ENCODE measurements at places on chromosomes 13 and 19.

- H3K27ac ChIP-seq = no peak overlapping the region
- H3K36me3 ChIP-seq = peaks cover 28% of the 10 kb centered on the region
- DNase-seq = no peak
- no peaks in the 10 kb centered on the region for H3K27me3 ChIP-seq
- H3K4me1 ChIP-seq = no peaks in the 10 kb centered on the region
Observed at GRCh38 chr19:2933490-2933910, 11.3 kb downstream of the ZNF77 start.

- H3K36me3 ChIP-seq = no peaks in the 10 kb centered on the region
- peaks cover 5% of the 10 kb centered on the region for H3K4me1 ChIP-seq
- H3K4me3 ChIP-seq = no peak overlapping the region
- H3K27ac ChIP-seq = no peak overlapping the region
- no peaks in the 10 kb centered on the region for H3K27me3 ChIP-seq
- no peak for DNase-seq
Observed at GRCh38 chr13:29936956-29937355, 86.5 kb upstream of the UBL3 start.

- no peak for DNase-seq
Observed at GRCh38 chr19:54316746-54317107, 3.8 kb upstream of the LILRA5 start.

DNA sequence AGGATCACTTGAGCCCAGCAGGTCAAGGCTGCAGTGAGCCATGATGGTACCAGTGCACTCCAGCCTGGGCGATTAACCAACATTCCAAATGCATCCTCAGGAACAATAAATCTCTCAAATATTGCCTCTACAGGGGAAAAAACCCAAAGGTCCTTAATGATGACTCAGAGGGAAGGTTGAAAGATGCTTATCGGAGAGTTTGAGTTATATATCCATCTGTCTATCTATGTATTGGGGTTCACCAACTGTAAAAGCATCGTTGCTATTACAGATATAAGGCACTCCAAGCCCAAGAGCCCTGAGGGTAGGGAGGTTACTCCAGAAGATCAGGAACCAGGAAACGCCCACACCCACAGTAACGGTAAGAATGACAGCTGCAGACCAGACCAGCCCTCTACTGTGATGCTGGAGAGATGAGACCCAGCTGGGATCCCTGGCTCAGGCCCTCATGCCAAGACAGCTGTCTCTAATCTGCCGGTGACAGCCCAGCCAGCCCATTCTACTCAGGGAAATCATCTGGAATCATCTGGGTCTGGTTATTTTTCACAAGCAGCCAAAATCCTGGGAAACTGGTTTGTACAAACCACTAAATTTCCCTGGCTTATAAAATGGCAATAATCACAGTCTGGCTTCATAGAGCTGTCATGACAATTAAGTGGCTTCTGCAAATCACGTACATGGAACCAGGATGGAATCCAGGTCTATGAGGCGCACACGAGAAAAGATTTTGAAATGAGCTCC, 23.8 kb downstream of the TEX101 start:
- peak overlapping the region; percentile 83 for H3K27ac ChIP-seq
- peaks cover 6% of the 10 kb centered on the region for H3K4me1 ChIP-seq
- no peaks in the 10 kb centered on the region for H3K36me3 ChIP-seq
- no peaks in the 10 kb centered on the region for H3K27me3 ChIP-seq
- DNase-seq = no peak
- no peak overlapping the region for H3K4me3 ChIP-seq

DNA sequence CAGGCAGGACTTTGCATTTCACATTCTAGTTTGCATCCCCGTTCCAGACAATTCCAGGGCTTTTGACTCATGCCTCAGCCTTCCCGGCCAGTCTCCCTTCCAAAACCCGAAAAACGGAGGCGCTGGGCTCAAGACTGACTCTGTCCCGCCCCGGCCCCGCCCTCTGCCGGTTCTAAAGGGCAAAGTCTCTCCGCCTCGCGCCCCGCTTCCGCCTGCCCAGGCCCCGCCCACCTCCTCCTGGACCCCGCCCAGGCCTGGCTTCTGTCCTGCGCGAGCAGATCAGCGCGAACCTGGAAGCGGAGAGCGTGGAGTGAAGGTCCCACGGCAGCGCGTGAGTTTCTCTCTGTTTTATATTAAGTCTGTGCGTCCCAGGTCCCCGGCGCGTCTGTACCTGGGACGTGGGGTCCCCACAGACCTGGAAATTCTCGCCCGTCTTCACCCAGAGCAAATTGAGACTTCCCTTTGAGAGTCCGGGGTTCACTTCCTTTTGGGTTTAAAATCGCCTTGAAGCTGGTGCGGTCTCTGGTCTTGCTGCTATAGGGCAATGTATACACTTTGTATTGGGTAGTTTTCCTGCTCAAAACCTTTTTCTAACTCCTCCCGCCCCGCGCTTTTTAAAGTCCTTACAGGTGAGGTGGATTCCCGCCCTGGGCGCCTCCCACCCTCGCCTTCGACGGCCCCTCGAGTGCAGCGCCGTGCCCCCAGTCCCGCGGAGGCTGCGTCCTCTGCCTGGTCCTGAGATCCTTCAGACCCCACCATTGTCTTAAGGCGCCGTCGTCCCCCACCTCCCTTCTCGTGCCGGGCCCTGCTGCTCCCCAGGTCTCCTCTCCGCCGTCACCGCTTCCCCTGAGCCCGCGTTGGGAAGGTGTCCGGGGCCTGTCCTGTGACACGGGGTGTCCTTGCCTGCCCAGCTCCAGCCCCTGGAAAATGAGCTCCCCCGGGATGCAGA, 31.2 kb downstream of the ZNF701 start:
- peaks cover 12% of the 10 kb centered on the region for H3K4me1 ChIP-seq
- H3K36me3 ChIP-seq = no peaks in the 10 kb centered on the region
- H3K27me3 ChIP-seq = no peaks in the 10 kb centered on the region
- peak overlapping the region; percentile 64 for H3K4me3 ChIP-seq
- H3K27ac ChIP-seq = peak overlapping the region; percentile 88

- no peak overlapping the region for H3K4me3 ChIP-seq
- H3K36me3 ChIP-seq = no peaks in the 10 kb centered on the region
- no peaks in the 10 kb centered on the region for H3K4me1 ChIP-seq
- DNase-seq = no peak
- H3K27ac ChIP-seq = no peak overlapping the region
Observed at GRCh38 chr13:44350775-44351504, 22.7 kb upstream of the SERP2 start.

DNA sequence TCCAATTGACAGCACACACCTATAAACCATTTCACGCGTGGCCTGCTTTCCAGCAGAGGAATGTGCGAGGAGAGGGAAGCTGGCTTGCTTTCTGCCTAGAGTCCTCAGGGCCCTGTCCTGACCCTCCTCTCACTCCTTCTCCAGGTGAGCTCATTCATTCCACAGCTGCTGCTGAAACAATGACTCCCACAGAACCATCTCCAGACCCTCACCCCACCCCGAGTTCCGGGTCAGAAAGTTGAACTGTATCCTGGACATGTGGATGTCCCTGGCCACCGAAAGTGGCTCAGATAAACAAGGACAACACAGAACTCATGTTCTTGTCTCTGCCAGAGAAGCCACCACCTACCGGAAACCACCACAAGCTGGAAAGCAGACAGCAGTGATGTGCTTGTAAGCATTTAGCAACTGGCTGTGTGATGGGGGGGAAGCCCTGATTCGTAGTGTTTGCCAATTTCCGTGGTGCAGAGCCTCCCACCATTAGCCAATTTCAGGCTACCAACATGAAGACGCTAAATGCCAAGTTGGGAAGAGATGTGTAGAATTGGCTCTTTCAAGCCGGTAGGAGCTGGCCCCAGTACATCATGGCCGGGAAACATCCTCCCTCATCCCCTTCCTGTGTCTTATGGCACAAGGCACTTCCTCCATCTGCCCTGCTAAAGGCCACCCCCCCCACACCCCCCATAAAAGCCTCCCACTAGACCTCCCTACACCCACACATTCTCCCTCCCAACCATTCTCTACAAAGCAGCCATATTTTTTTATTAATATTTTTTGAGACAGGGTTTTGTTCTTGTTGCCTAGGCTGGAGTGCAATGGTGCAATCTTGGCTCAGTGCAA, 5.0 kb downstream of the SYCE2 start:
- peaks cover 37% of the 10 kb centered on the region for H3K4me1 ChIP-seq
- no peaks in the 10 kb centered on the region for H3K36me3 ChIP-seq
- DNase-seq = no peak

DNA sequence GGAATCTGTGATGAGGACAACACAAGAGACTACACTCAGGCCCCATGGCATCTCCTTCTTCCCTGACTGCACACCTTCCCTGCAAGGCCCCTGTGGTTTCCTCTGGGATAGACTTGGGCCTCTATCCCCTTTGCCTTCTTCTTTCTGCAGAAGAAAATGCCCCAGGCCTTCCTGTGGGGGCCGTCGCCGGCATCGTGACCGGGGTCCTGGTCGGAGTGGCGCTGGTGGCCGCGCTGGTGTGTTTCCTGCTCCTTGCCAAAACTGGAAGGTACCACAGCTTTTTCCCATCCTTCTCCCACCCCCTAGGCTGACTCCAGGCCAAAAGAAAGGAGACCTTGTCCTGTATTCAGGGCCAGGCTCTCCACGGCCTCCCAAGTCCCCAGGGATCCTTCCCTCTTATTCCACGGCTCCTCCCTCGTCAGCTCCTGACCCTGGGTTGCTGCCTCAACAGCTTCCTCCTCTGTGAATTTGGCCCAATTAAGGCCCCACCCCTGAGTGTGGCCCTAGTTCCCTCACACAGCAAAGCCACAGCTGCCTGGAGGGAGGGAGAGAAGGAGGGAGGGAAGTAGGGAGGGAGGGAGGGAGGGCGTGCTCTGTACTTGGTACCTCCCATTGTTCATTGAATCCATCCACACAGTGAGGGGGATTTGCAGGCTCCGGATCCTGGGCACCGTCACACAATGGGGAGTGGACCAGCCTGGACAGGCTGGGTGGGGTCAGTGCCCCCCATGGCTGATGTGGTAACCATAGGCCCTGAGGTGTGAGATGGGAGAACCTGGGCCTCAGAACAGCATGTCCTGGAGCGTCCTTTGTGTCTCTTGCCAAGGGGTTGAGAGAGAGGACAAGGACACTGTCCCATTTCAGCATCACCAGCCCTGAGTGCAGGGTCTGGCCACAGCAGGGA, 12.5 kb downstream of the CEACAM3 start:
- no peak overlapping the region for H3K27ac ChIP-seq
- DNase-seq = no peak
- H3K4me3 ChIP-seq = no peak overlapping the region

DNA sequence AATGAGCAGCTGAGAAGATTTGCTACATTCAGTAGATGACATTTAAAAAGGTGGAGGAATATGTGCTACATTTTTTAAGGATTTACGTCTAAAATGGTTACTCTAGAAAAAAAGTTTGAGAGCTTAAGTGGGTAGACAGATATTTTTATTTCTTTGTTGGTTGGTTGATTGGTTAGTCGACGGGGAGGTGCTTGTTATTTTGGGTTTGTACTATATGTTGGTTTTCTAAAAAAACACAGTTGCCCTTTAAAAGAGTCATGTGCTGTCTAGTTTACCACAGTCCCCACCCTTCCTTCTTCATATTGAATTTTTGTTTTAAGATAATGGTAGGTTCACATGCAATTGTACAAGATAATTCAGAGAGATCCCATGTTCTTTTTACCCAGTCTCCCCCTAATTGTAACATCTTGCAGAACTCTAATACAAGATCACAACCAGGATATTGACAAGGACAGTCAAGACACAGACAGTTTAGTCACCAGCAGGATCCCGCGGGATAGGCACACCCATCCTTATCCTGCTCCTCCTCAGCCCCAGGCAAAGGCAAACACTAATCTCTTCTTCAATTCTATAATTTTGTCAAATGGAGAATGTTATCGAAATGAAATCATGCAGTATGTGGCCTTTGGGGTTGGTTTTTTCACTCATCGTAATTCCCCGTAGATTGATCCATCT, 171.4 kb downstream of the FOXO1 start:
- no peaks in the 10 kb centered on the region for H3K27me3 ChIP-seq
- H3K27ac ChIP-seq = no peak overlapping the region
- DNase-seq = no peak
- no peak overlapping the region for H3K4me3 ChIP-seq
- no peaks in the 10 kb centered on the region for H3K36me3 ChIP-seq

- H3K4me1 ChIP-seq = peaks cover 23% of the 10 kb centered on the region
- H3K36me3 ChIP-seq = no peaks in the 10 kb centered on the region
- H3K27ac ChIP-seq = no peak overlapping the region
- no peak for DNase-seq
- peaks cover 12% of the 10 kb centered on the region for H3K27me3 ChIP-seq
- no peak overlapping the region for H3K4me3 ChIP-seq
Observed at GRCh38 chr19:35142606-35143230, 337 bp upstream of the FXYD7 start.

GRCh38 chr19:28609091-28609755, 603.7 kb downstream of the UQCRFS1 start:
- no peak for DNase-seq
- no peak overlapping the region for H3K27ac ChIP-seq
- H3K4me3 ChIP-seq = no peak overlapping the region
- no peaks in the 10 kb centered on the region for H3K27me3 ChIP-seq
- H3K4me1 ChIP-seq = no peaks in the 10 kb centered on the region
- no peaks in the 10 kb centered on the region for H3K36me3 ChIP-seq

GRCh38 chr19:7927605-7928333, 1.8 kb upstream of the CTXN1 start:
- no peak overlapping the region for H3K4me3 ChIP-seq
- no peak for DNase-seq
- no peaks in the 10 kb centered on the region for H3K27me3 ChIP-seq
- H3K27ac ChIP-seq = peak overlapping the region; percentile 91
- peaks cover 36% of the 10 kb centered on the region for H3K4me1 ChIP-seq

DNA sequence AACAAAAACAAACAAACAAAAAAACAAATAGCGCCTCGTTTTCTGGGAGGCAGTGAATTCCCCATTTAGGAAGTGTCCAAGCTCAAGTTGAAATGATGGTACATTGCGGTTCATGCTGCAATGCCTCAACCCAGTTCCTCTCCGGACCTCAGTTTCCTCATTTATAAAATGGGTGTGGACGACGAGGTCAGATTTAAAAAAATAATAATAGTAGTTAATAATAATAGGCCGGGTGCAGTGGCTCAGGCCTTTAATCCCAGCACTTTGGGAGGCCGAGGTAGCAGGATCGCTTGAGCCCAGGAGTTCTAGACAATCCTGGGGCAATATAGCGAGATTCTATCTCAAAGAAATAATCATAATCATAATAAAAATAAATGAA, 15.5 kb upstream of the ERCC1 start:
- H3K36me3 ChIP-seq = no peaks in the 10 kb centered on the region
- H3K4me3 ChIP-seq = peak overlapping the region; percentile 86
- H3K4me1 ChIP-seq = peaks cover 38% of the 10 kb centered on the region
- H3K27me3 ChIP-seq = no peaks in the 10 kb centered on the region
- H3K27ac ChIP-seq = peak overlapping the region; percentile 72

- no peaks in the 10 kb centered on the region for H3K27me3 ChIP-seq
- H3K4me1 ChIP-seq = no peaks in the 10 kb centered on the region
- no peak overlapping the region for H3K27ac ChIP-seq
- H3K36me3 ChIP-seq = no peaks in the 10 kb centered on the region
- no peak overlapping the region for H3K4me3 ChIP-seq
Observed at GRCh38 chr13:35824395-35824794, 306.8 kb downstream of the DCLK1 start.

GRCh38 chr19:45076029-45076850, at the start of gene ZNF296:
TSS of gene ZNF296 (minus strand) at chr19:45076478. CDS start at chr19:45076373, 105 bp downstream.
- peak within 1 kb of the TSS; percentile 92 for H3K27ac ChIP-seq
- peak within 1 kb of the TSS; percentile 83 for H3K4me3 ChIP-seq
- H3K27me3 ChIP-seq = no peaks in the 10 kb centered on the region
- peaks cover 92% of the 10 kb centered on the region for H3K4me1 ChIP-seq

- H3K4me3 ChIP-seq = no peak overlapping the region
- no peak for DNase-seq
- H3K27me3 ChIP-seq = no peaks in the 10 kb centered on the region
Observed at GRCh38 chr19:28294395-28294794, 918.6 kb downstream of the UQCRFS1 start.

- H3K27ac ChIP-seq = peak overlapping the region; percentile 95
- H3K36me3 ChIP-seq = no peaks in the 10 kb centered on the region
- H3K4me3 ChIP-seq = peak overlapping the region; percentile 77
Observed at GRCh38 chr13:50080911-50081678, 65.9 kb downstream of the KCNRG start.
